ENCODE measurements at places on chromosomes 2 and 18. TPM values are rescaled to one million over a fixed set of nuclear protein-coding genes. Genes with fewer than 3 reads are reported as not detected.

Gene IL1F10
- not detected for total RNA-seq

Gene GRHL1
- total RNA-seq: 1.7 TPM

Gene UGT1A8
- total RNA-seq: not detected

Gene CCDC74B
- 6.1 TPM for total RNA-seq

Gene MXD1
- 2.8 TPM for total RNA-seq

Gene STPG4
- total RNA-seq: not detected

Gene MARCHF4
- 62.0 TPM for total RNA-seq

Gene EPB41L5
- 4.0 TPM for total RNA-seq

Gene ADD2
- total RNA-seq: 23.6 TPM

Gene C2orf68
- 16.8 TPM for total RNA-seq

Data from A549 treated with DMSO at 1 μM for 4 hours (cell line).